ENCODE measurements at places on chromosomes 4 and X.
A peak's percentile ranks its signal among the peaks of the same experiment; 100 is the strongest.

GRCh38 chrX:129071390-129071789 lies 451.9 kb downstream of the SMARCA1 start:
- no peak for DNase-seq

DNA sequence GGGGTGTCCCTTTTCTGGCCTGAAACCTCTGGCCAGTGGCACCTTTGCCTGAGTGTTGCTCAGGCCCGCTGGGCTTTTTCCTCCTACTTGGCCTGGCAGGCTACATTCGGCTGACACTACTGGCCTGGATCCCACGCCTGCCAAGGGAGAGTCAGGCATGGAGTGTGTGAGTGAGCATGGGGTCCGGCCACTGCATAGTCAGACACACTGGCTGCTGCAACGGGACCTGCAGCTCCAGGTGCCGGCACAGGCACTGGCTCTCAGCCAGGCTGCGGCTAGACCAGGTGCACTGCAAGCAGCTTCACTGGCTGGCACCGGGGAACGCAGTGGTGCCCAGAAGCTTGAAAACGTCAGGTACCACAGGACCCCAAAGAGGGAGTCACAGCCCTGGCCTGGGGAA lies 434.9 kb downstream of the ARHGAP24 start:
- no peak for DNase-seq

GRCh38 chrX:8632924-8633323 lies 99.0 kb downstream of the ANOS1 start:
- DNase-seq, result no peak

DNA sequence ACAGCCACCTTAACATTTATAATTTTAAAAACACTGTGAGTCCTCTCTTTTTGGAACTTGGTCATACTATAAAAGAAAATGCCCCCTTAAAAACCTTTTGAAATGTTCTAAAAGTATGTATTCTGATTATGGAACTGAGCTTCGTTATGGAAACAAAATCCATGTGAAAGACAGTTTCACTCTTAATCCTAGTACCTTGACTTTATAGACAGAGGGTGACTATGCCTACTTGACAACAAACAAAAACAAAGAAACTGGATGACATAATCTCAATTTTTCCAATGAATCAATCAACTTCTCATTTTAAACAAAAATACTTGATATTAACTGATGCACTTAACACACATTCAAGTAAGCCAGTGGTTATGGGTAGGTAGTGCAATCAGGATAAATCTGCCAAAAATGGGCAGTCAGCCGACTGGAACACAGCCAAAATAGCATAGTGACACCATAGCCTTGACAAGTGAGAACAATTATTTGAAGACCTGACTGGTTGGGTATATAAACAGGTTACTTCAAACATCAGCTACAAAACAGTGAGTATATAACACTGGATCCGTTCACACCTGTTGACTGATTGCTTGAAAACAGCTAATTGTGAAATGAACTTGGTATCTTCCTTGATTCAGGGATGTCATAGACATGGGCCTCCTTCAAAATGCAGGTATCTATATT lies 265.5 kb downstream of the PPP3CA start:
- DNase-seq, result no peak

- no peak for DNase-seq
Observed at GRCh38 chr4:172709376-172709775, 459.2 kb upstream of the GALNT7 start.

GRCh38 chrX:118507766-118508165 lies 12.2 kb downstream of the DOCK11 start:
- no peak for DNase-seq

- DNase-seq, result no peak
Observed at GRCh38 chr4:41887821-41888686, 47.2 kb upstream of the TMEM33 start.

- no peak for DNase-seq
Observed at GRCh38 chr4:186472948-186473347, 82.4 kb downstream of the MTNR1A start.

GRCh38 chrX:41971346-41971745 lies 48.0 kb upstream of the CASK start:
- DNase-seq, result no peak

GRCh38 chr4:23876418-23877089 lies 13.3 kb downstream of the PPARGC1A start:
- no peak for DNase-seq

GRCh38 chr4:54696649-54697048 lies 38.9 kb downstream of the KIT start:
- no peak for DNase-seq

- no peak for DNase-seq
Observed at GRCh38 chr4:143184217-143184502, 557 bp upstream of the USP38 start.

DNA sequence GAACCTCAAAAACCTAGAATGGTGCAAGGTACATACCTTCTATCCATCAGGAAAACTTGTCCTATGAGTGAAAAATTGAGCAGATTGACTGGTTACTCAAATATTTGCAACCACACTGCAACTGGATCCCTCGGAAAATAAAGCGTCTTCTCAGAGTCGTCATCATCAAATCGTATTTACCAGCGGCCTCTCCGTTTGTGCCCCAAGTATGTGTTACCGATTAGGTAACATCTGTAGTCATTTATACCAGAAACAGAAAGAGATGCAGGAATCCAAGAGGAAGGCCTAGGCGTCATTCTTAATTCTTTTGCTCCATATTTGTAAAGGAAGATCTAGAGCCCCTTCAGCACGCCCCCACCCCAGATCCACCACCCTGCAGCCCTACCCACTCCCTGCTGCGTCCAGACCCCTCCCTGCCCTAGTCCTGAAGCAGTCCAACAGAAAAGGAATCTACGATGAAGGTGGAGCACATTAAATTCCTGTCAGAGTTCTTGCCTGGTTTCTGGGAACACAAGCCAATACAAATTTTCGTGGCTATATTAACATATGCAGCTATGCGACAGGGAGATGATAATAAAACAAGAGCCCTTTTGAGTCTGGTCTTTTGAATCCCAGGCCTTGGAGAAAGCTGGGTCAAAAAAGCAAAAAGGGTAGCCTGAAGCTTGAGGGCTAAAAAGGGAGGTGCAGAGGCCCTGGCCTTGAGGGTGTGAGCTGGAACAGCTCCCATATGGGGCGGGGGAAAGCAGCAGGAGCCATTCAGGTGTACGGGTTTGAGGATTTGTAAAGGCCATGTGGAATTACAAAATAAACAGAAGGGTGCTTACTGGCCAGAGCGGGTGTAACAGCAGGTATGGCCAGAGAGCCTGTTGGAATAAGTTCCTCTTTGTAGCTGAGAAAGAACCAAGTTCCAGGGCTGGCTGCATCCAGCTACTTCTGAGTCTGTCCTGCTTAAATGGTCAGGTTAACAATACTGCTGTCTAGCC lies 77.0 kb downstream of the ZNF827 start:
- no peak for DNase-seq

- no peak for DNase-seq
Observed at GRCh38 chr4:94759767-94760211, 2.0 kb downstream of the BMPR1B start.

GRCh38 chrX:130789793-130790192 lies 113.2 kb downstream of the ENOX2 start:
- no peak for DNase-seq

- no peak for DNase-seq
Observed at GRCh38 chr4:169115897-169116254, 105.8 kb upstream of the CBR4 start.

DNA sequence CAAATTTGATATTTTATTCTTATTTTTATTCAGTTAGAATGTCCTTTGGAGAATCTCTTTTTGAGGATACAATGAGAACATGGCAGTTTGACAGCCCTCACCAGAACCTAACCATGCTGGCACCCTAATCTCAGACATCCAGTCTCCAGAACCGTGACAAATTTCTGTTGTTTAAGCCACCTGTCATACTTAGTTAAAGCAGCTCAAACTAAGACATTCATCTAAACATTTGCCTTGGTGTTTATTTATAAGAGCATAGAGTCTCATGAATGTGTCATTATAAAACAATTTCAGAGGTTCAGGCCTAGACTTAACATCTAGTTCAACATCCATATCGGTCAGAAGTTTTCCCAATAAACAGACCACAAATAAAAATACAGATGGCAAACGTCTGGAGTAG lies 125.1 kb upstream of the FUNDC1 start:
- no peak for DNase-seq

GRCh38 chrX:41688156-41688555 lies 617 bp upstream of the GPR34 start:
- DNase-seq, result no peak

DNA sequence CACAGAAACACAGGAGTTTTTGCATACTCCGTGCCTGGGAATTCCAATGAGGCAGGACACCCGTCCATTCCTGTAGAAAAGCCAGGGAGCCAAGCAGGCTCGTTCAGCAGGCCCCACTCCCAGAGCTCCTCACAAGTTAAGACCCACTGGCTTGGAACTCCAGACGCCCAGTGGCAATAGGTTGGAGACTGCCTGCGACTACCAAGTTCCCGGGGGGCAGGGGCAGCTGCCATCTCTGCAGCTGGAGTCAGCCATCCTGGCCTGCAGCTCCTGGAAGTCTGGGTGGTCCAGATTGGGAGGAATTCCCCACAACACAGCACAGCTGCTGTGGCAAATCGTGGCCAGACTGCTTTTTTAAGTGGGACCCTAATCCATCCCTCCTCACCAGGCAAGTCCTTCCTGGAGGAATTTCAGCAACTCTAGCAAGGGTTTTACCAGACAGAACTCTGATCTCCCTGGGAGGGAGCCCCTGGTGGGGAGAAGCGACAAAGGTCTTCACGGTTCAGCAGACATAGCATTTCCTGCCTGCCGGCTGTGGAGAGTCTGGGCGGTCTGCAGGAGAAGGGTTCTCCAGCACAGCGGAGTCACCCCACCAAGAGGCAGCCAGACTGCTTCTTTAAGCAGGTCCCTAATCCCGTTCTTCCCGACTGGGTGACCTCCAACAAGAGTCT lies 231.9 kb downstream of the STPG2 start:
- no peak for DNase-seq

DNA sequence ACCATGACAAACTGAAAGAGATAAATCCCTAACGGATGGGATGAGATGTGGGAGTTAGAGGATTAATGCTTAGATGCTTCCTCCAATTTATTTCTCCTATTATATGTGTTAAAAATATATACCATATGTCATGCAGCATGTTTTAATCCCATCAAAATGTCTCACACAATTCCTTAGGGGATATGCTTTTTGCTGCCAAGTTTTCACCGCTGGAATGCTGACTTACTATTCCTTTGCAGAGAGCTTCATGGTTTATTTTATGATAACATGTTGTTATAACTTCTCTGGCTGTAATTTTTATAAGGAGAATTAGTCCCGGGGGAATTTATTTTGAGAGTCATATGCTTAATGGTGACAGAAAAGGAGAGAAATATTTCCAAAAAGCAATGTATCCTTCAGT lies 670.3 kb downstream of the IL1RAPL1 start:
- no peak for DNase-seq

DNA sequence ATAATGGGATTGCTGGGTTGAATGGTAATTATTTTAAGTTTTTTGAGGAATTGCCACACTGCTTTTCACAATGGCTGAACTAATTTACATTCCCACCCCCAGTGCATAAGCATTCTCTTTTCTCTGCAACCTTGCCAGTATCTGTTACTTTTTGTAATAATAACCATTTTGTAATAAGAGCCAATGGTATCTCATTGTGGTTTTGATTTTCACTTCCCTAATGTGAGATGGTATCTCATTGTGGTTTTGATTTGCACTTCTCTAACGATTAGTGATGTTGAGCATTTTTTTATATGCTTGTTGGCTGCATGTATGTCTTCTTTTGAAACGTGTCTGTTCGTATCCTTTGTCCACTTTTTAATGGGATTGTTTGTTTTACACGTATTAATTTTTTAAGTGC lies 213.1 kb upstream of the HDX start:
- DNase-seq, result no peak

DNA sequence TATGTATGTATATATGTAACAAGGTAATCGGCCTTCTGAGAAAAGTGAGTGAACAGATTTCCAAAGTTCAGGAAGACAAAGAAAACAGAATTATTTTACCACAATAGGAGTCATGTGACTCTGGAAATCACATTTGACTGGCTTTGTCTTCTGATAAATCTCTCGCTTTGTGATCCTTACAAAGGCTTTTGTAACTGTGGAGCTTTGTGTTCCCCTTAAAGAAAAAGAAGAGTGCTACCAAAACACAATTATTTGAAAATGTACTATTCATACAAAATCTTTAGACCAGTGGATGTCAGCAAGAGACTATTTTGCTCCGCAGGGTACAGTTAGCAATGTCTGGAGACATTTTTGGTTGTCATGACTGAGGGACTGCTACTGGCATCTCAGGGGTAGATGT lies 238.8 kb downstream of the LDB2 start:
- no peak for DNase-seq

GRCh38 chr4:27702730-27703431 lies 842.2 kb downstream of the STIM2 start:
- no peak for DNase-seq

GRCh38 chr4:150582146-150582872 lies at the start of gene MAB21L2:
Gene MAB21L2 (plus strand): TSS chr4:150582151. CDS start chr4:150583030, 879 bp downstream.
- DNase-seq, result no peak

GRCh38 chrX:16305187-16305586 lies 137.9 kb downstream of the MAGEB17 start:
- DNase-seq, result no peak

DNA sequence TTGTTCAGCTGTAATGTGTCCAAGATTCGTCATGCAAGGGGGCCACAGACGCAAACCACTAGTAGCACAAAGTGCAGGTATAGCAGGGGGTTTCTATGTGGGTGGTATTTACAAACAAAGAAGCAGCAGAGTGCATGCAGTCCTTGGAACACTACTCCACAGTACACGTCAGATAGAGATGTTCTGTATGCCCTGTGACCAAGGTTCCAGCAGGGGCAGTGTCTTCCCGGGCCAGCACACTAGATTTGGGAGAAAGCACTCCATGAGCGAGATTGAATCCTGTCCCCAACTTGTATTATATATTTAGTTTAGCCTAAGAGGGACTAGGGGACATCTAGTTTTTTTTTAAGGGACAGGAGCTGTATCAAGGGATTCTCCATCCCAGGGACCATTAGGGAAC lies 54.4 kb upstream of the ESX1 start:
- DNase-seq, result no peak

DNA sequence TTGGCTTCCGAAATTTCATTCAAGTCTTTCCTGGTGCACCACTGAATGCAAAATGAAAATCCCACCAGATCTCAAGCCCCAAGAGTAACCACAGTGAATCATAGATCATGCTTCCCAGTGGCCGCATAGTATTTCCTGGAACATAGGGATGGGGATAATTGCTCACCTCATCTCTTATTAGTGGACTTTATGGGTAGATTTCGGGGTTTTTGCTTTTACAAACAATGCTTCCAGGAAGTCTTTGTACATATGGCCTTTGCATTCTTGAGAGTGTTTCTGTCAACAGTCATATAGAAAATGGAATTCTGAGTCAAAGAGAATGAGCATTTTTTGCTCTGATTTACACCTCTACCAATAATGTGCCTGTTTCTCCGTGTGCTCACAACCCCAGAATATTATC lies 53.4 kb downstream of the PPEF2 start:
- DNase-seq, result no peak

- DNase-seq, result no peak
Observed at GRCh38 chr4:77990904-77991358, 66.2 kb upstream of the FRAS1 start.

- peak; percentile 30 for DNase-seq
Observed at GRCh38 chr4:65668201-65669089, 1.8 kb downstream of the EPHA5 start.
